Esophagus mucosa (tissue), 1 donor: ENCODE measurements at places on chromosomes 12 and 14.

- ATAC-seq, result no peak
Measured at GRCh38 chr12:65566751-65567150, 257.5 kb upstream of the HMGA2 start.

DNA sequence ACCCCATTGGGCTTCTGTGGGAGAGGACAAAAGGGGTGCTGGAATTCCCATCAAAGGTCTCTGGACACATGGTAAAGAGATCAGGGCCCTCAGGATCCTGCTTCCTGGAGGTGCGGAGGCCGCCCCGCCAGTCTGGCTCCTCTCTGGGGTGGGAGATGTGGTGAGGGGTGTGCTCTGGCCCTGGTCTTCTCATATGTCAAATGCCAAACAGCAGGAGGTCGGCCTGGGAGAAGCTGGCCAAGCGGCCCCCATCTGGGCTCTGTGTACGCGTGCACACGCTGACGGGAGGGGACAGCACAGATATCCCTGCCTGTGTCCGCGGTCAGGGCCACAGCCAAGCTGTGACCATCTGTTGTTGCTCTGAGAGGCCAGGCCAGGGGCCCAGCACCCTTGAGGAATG lies 14.1 kb downstream of the FIGNL2 start:
- ATAC-seq, result no peak

DNA sequence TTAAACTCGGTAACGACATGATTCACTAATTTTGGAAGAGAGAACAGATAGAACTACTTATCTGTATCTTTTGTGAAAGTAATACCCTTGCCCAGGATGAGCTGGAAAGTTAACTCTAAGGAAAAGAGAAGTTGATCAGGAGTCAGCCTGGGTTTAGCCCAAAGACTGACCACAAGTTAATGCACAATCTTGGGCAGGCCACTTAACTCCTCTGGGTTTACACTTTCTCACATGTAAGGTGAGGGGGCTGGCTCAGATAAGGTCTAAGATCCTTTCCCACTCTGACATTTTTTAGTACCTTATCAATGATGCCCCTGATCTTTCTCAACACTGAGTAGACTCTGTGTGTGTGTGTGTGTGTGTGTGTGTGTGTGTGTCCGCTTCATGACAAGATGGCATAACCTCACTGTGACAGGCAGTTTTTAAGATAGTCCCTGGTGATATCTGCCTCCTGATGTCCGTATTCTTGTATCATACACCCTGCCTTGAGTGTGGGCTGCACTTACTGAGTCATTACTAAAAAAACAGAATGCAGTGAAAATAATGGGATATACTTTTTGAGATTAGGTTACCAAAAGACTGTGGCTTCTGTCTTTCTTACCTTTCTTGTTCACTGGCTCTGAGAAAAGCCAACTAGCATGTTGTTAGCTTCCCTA lies 56.2 kb upstream of the CCDC198 start:
- no peak for ATAC-seq

- ATAC-seq, result no peak
Measured at GRCh38 chr14:50031602-50032313, 84.6 kb downstream of the VCPKMT start.

GRCh38 chr14:81480741-81481140 lies 52.9 kb downstream of the SEL1L start:
- ATAC-seq, result no peak

- peak; percentile 45 for ATAC-seq
Measured at GRCh38 chr14:92589213-92589852, 75.8 kb downstream of the RIN3 start.

- ATAC-seq, result no peak
Measured at GRCh38 chr12:103279444-103279843, 216.3 kb downstream of the C12orf42 start.

DNA sequence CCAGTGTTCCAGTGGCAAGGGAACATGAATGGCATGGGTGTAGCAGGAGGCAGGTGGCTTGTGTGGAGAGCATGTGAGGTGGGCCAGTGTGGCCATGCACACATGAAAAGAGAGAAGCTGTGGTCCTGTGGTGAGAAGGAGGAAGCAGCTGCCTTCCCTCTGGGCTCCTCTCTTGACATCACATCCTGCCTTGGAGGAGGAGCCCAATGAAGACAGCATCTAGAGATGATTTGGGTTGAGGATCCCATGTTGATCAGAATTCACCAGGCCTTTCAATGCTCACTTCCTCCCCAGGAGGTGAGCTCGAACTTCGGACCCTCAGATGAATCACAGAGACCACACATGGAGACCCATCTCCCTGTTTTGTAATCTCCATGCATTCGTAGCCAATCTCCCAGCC lies 82.6 kb downstream of the LRRC74A start:
- ATAC-seq, result peak; percentile 36

DNA sequence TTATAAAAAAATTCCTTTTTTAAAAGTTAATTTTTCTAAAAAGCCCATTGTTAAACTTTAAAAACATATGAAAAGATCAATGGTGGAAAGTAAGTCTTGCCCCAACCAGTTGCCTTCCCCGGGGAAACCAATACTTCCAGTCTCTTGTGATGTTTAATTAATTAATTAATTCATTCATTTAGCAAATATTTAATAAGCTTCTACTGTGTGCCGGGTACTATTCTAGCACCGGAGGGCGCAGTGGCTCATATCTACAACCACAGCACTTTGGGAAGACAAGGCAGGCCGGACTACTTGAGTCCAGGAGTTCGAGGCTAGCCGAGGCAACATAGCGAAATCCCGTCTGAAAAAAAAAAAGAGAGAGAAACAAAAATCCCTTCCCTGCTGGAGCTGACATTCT lies 87.4 kb downstream of the HECTD4 start:
- ATAC-seq, result no peak

DNA sequence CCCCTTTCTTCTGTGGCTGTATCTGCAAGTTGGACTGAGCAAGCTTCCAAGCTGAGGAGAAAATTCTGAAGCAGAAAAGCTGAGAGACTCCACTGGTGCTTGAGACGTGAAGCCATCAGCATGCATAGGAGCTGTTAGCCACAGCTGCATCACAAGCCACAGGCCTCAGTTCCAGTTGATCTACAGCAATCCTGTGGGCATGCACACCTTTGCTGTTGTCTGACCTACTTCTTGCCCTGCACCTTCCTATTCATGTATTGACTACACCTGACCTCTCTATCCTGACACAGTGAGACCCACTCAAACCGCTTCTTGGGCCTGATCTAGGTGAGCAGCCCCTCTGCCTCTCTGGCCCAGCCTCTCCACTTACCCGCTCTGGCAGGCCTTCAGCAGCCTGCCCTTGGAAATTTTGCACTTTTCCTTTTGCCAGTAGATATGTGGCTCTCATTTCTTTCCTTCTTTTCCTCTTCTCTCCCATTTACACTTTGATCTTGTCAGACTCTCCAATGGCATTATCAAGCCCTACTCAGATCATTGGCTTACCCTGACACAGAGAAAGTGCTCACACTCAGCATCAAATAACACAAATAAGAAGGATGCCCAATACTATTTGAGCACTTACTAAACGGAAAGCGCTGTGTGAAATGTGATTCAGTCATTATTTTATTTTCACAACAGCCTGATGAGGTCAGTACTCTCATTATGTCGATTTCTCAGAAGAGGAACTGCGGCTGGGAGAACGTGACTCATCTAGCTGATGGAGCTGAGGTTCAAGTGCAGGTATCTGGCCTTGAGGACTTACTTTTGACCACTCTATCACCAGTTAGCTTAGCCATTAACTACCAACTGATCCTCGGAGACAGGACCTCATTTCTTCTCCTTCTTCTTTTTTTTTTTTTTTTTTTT lies 21.9 kb upstream of the PTGR2 start:
- peak; percentile 52 for ATAC-seq

DNA sequence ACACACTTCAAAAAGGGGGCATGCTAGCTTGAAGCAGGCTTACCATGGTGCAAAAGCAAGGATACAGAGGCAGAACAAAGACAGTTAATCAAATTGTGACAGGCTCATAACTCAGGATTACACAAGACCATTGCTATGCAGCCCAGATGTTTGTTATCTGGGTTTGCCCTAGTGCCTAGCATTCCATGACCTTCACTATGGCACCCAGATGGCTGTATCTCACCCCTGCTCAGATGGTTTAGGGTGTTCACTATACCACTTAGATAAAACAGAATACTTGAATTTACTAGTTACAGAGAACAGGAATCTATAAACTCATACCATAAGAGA lies 56.2 kb downstream of the SDR9C7 start:
- ATAC-seq, result peak; percentile 32

DNA sequence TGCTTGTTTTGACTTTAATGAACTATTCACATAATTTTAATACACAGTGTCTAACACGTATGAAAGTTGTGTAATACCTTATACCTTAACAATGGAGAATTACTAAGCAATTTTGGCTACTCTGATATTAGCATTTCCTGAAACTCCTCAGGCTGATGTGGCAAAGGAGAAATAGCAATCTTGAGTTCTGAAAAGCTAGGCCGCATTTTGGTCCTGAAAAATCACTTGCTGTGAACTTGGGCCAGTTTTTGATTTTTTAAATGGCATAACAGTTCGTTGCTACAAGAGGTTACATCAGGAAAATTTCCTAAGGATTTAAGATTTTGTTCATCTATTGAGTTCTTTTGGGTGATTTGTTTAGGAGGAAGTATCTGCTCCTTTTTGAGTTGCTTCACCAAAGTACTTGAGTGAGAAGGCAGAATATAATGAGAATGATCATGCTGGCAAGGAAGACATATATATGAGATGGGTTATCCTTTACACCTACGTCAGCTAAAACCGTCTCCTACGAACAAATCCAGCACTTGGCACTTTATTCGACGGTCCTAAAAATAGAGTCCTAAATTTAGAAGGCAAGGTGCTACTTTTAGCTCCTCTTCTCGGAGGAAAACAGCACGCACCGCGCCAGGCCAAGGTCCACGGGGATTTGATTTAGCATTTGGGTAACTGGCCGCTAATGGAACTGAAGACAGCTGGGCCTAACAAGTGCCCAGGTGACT lies 32.2 kb downstream of the MIA2 start:
- ATAC-seq, result peak; percentile 41

DNA sequence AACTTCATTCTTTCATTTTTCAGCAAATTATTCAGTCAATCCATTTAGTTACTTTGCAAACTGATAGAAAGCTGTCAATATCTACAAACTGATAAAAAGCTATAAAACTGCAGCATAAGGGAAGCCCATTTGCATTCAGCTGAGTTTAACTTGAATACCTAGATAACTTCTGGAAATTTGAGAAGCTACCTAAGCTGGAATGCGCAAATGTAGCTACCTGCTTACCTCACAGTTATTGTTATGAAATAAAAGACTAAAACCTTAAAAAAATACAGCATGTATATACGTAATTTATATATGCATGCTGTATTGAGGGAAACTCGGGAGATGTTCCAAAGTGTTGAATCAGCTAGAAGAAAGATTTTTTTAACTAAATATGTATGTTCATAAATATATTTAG lies 94.4 kb downstream of the SYT1 start:
- ATAC-seq, result no peak

DNA sequence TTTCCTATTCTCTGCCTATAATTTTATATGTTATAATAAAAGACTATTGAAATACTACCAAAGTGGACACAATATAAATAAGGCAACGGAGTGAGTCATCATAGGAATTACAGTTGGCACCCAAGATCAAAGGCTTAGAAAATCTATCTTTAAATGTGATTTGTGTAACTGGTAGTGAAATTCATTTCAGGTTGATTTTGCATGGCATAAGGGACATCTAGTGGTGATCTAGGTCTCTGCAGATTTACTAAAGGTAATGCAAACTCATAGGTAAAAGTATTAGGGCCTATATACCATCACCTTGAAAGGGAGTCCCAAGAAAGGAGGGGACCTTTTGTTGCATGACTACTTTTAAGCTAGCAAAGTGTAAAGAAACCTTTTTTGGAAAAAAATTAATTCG lies 527.2 kb downstream of the NRXN3 start:
- ATAC-seq, result peak; percentile 58

- ATAC-seq, result no peak
Measured at GRCh38 chr14:89504091-89504490, 87.1 kb upstream of the FOXN3 start.

- peak; percentile 49 for ATAC-seq
Measured at GRCh38 chr12:16473610-16474326, 126.3 kb downstream of the MGST1 start.

- no peak for ATAC-seq
Measured at GRCh38 chr12:57179331-57180086, 32.1 kb upstream of the LRP1-AS start.

- ATAC-seq, result no peak
Measured at GRCh38 chr12:62714181-62714773, 220.7 kb downstream of the PPM1H start.

- ATAC-seq, result peak; percentile 23
Measured at GRCh38 chr14:21106498-21107282, 5.8 kb downstream of the TMEM253 start.
